ENCODE measurements at places on chromosomes 16 and 17.
A peak's percentile ranks its signal among the peaks of the same experiment; 100 is the strongest.

DNA sequence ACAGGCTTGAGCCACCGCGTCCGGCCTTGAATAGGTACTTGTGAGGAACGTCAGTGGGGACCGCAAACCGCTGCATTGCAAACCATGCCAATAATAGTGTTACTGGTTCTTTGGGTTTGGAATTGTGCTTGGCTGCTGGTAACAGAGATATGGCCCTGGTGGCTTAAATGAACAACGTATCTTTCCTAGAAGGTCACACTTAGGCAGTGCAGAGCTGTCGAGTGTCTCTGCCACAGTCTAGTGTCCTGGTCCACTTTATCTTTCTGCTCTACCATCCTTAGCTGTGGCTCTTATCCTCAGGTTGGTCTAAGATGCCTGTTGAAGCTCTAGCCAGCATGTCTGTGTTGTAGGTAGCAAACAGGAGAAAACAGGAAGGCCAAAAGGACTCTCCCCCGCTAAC lies 262.1 kb downstream of the SNX29 start:
- DNase-seq: no peak

DNA sequence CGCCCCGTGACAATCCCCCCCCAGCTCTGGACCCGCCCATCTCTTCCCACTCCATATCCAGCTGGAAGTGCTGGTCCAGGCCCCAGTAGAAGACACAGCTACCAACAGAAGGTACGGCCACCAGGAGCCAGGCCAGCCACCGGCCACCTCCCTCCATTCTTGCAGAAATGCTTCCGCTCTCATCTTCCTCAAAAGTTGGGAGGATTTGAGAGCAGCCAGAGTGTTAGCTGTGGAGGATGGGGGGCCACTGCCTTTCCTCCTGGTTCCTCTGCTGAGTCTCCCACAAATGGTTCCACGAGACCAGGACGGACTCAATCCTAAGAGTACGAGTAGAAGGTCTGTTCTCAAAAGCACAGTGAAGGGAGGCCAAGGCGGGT lies 78.3 kb downstream of the GAS7 start:
- DNase-seq: no peak

GRCh38 chr17:14201021-14201987 lies 35.4 kb downstream of the CDRT15 start:
- DNase-seq: no peak

DNA sequence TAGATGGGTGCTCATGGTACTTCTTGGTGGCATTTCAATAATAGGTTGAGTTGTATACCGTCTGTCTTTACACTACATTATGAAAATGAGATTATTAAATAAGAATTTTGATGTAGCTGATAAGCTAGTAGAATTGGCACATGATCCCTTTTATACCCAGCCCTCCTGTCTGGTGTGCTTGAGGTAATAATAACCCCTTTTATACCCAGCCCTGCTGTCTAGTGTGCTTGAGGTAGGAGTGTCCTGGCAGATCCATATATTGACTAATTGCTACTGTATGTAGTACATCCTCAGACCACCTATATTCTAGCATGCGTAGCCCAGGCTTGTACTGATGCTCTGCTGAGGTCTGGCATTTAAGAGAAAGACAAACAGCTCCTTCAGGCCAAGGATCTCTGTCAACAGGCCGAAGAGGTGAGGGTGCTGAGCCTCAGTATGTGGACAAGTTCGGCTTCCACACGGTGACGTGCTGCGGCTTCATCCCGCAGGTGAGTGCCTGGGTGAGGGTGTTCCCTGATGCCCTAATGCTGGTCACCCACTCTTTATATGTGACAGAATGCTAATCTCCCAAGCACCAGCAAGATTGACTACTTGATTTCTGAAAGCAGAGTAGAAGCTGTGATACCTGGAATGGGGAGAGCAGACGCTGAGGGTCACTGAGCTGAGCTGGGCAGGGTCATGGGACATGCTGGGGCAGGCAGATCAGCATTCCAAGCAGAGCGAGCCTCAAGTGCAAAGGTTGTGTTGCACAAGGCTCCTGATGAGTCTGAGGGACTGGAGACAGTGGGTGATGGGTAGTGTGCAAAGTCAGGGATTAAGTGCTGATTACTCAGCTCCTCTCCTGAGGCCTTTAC lies 5.7 kb downstream of the FN3K start:
- no peak for DNase-seq

- DNase-seq: no peak
These were observed 2.8 kb upstream of the ALDH3A2 start for GRCh38 chr17:19645734-19646201.

DNA sequence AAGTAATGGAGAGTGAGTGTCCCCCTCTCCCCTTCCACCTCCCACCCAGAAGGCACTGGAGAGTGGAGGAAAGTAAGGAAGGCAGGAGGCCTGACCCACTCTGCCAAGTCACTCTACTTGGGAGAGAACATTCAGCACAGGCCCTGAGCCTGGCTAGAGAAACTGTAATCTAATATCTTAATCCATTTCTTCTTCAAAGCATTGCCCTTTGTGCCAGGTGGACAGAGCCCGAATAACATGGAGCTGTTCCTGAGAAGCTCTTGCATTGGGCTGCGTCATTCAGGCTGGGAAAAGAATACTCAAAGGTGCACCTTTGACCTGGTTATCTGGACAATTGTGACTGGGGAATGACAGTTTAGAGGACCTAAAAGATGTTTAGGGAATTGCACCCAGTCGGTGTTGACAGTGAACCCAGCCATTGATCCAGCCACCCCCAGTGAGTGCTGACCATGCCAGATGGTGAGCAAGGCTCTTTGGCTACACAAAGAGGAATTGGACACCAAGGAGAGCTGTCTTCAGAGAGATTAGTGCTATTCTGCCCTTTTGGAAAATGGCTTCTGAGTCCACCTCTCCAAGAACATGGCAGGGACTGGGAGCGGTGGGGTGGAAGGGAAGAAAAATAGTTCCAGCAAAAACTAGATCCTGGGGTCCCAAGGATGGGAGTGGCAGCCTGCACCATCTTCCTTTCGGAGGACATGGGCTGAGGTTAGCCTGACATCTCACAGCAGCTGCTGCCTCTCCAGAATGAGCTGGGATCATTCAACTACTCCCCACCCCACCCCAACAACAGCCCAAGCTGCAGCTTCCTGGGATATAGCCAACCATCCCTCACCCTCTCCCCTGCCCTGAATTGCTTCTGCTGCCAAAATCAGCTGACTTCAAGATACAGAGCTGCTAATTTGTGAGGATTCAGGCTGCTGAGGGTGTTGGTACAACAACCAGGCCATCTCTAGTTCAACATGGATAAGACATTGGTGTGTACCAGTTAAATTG lies 11.6 kb upstream of the NOG start:
- DNase-seq: no peak

GRCh38 chr17:60832151-60832585 lies 154.5 kb downstream of the BCAS3 start:
- peak; percentile 15 for DNase-seq

DNA sequence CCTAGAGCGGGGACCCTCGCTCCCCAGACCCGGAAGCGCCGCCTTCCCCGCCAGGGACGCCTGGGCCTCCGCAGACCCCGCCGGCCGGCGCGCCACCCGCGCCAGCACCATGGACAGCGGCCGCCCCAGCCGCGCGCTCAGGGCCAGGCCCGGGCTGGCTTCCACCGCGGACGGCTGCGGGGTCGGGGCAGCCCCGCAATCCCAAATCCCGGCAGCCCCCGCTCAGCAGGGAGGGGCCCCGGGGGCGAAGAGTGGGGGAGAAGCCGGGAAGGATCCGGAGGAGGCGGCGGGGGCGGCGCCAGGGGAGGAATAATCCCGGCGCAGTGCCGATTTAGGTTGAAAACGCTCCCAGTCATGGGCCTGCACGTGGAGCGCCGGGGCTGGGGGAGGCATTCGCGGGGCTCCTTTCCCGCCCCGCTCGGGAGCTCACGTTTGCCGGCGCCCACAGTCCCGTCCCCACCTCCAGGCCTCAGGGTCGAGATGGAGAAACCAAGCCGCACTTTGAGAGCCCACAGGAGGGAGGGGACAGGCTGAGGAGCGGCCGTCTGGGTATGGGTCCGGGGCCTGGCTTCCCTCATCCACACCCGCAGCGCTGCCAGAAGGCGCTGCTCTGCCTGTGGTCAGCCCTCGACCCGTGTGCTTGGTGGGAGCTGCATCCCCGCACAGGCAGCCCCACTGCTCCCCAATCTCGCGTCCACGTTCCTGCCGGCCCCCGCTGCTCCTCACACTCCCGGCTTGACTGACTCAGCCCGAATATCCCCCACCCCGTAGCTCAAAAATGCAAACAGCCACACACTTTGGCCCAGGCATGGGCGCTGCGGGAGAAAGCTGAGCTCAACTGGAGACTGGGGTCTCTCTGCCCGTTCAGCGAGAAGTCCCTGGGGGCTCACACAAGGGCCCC lies 4.7 kb downstream of the FBXL16 start:
- no peak for DNase-seq

GRCh38 chr16:29192329-29193247 lies 207.7 kb downstream of the LAT start:
- DNase-seq: no peak

DNA sequence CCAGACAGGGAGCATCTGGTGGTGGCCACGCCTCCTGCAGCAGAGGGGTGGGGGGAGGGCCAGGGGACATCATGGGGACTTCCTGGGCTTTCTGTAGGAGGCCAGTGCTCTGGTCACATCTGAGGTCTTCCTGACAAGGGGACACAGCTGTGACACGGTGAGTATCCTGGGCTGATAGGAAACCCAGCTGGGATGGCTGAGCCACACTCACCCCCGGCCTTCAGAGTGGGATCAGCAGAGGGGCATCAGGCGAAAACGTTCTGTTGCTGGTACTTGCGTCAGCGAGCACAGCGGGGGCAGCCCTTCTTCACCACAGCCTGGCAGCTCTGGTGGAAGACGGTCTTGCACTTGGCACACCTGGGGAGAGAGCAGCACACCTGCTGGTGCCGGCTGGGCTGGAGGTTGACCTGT lies 122.9 kb upstream of the SMURF2 start:
- DNase-seq: no peak

- no peak for DNase-seq
These were observed 29.8 kb upstream of the RBBP6 start for GRCh38 chr16:24509536-24509935.

DNA sequence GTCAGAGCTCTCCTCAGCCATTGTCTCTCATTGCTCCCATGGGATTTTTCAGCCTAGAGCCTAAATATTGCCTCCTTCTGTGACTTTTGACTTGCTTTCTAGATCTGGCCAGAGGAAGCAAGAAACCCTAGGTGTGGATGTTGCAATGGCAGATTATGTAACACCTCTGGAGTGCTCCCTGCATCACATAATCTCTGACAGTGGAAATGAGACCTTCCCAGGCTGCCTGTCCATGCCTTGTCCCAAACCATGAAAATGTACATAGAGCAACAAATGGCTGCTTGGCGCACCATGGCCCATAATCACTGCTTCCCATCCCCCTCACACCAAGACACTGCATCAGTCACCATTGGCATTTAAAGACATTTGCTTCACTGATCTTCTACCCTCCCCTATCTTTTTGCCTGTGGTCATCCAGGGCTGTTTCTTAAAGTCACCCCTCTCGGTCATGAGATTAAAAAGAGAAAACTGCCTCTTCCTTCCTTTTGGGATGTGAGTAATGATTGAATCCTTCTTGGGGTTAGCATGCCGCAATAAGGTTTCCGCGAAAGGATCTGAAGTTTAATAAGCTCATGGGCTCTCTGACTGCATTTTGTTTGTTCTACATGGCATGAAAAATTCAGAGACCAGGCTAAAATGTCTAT lies 34.2 kb upstream of the CCL2 start:
- no peak for DNase-seq

DNA sequence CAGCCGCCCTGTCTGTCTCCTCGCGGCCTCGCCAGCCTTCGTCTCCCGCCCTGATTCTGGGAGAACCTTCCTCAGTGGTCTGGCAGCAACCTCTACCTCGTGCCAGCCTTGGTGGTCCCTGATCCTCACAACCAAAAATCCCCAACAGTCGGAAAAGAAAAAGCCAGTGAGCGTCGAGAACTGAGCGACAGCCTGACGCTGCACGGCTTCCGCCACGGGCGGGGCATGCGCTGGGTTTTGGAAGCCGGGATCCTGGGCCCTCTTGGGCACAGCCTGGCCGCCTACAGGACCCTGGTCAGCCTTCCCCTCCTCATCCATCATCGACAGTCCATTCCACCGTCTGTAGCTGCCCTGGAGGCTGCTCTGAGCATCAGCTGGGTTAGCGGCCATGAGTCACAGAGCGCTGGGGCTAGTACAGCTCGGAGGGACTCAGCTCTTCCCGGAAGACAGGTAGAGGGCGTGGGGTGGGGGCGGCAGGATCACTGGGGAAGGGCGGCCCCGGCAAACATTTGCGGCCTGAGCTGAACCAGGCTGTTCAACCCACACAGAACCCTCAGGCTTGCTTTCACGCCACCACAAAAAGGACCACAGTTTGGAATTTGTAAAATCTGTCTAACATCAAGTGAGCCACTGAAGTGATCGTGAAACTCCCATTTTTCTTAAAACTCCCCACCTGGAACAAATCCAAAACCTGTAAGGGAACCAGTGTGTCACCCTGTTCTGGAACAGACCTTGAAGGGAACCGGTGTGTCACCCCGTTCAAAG lies 55.4 kb upstream of the DOC2B start:
- DNase-seq: no peak

DNA sequence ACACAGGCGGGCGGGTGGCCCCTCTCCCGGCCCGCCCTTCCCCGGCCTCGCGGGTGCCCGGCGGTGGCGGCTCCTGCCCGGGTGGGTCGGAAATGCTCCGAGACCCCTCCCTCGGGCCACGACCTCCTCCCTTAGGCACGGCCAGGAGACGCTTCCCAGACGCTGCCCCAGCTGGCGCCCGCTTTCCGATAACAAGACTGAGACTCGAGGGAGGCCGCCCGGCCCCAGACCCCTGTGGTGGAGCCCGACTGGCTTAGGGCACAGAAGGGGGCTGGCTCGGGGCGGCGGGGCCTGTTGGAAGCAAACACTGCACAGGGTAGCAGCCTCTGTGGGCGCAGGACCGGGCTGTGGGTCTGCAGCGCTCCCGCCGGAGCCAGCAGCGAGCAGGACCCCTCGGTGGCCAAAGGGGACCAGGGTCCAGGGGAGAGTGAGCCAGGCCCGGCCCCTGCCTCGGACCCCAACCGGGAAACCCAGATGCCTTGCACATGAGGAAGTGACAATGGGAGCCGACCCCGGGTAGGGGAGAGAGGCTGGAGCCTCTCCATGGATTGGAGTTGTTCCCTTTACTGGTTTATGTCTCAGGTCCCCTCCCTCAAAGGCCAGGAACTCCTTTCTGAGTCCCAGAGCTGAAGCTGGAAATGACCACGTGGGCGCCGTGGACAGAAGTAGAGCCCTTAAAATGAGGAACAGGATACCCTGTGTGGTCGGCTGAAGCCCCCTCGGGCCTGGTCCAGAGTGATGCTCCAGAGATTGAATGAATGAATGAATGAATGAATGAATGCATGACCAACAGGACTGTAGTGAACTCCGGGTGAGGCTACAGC lies 19.8 kb upstream of the ADCY7 start:
- DNase-seq: no peak

Data from NCI-H2081 (cell line).